ENCODE measurements at places on chromosomes 7 and 10. TPM values are rescaled to one million over a fixed set of nuclear protein-coding genes. Genes with fewer than 3 reads are reported as not detected.

The MINDY4 gene
- 3.0 TPM for total RNA-seq

The ACTL6B gene
- not detected for total RNA-seq

The POP7 gene
- 154 TPM for total RNA-seq

The SPDYE11 gene
- not detected for total RNA-seq

DNA sequence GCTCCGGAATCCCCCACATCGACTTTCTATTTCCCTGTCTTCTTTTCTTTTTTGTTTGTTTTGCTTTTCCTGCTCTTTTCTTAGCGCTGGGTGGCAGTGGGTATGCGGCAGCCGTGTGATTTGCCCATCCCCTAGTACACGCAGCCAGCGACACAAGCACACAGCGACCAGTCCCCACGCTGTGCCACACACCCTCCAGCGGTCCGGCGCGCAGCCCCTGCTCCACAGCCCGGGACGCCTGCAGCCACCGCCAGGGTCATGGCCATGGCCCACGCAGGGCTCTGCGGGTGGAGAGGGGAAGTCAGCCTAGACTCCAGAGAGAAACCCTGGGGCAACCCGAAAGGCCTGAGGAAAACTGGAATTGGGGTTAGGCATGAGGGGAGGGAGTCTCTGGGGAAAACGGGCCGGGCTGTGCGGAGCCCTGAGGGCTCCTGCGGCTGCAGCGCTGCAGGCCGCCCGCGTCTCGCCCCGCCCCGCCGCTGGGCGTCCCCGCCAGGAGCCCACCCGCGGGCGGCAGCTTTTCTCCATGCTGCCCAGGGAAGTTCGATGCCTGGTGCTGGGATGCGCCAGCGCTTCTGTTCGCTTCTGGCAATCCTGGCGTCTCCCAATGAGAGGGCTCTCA is 2.5 kb downstream of the CHRM2 start:
- no peak for DNase-seq

DNA sequence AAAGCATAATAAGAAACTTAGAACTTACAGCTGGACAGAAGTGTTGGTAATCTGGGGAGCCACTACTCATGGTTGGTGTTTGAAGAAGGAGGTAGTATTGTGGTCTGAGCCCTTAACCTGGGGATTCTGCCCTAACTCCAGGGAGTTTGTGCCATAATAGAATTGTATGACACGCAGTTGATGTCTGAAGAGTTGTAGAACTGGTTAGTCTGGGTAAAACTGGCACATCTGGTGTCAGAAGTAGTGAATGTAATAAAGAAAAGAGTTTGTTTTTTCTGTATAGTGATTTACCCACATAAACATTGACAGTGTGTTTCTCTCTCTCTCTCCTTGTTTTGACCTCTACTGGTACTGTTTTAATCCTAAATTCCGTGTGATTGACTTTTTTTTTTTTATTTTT is 448.1 kb upstream of the SEMA3D start:
- DNase-seq = peak; percentile 59

- no peak for DNase-seq
These were observed 119.0 kb upstream of the IMMP2L start for GRCh38 chr7:111681242-111681641.

- no peak for DNase-seq
These were observed 2.6 kb upstream of the RPA3 start for GRCh38 chr7:7720750-7721621.

GRCh38 chr10:73096041-73096448 is 621 bp downstream of the P4HA1 start:
- DNase-seq = peak; percentile 97

GRCh38 chr7:119343289-119343688 is 929.7 kb upstream of the KCND2 start:
- DNase-seq = no peak

DNA sequence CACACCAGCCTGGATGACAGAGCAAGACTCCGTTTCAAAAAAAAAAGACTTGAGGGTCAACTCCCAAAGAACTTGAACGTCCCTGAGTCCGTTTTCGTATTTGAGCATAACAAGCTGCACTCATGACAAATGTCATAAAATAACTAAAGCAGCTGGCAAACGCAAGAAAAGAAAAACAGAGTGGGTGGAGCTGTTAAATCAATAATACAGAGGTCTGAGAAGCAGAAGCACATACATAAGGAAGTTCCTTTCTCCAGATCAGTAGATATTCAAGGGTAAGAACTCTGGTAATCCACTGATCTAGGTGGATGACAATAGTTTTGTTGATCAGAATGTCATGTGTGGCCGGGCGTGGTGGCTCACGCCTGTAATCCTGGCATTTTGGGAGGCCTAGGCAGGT is 150.1 kb downstream of the FAM107B start:
- no peak for DNase-seq

Measured in PC-3 (cell line).